ENCODE measurements at places on chromosomes 13 and 19.

DNA sequence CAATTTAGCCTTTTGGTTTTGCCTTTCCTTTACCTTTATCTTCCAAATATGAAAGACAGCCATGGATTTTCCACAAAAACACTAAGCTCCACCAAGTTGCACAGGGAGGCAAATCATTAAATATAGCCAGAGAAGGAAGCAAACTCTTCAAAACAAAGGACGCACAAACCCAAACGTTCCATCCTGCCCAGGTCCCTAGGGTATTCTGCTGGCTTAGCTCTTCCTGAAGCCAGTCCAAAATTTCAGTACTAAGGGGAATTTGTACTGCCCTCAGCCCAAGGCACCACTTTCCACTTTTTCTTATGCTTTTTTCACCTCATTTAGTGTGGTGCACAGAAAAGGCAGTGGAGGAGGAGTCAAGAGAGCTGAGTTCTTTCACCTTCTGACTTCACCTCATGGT, 169.9 kb downstream of the FLT1 start:
- DNase-seq = no peak

DNA sequence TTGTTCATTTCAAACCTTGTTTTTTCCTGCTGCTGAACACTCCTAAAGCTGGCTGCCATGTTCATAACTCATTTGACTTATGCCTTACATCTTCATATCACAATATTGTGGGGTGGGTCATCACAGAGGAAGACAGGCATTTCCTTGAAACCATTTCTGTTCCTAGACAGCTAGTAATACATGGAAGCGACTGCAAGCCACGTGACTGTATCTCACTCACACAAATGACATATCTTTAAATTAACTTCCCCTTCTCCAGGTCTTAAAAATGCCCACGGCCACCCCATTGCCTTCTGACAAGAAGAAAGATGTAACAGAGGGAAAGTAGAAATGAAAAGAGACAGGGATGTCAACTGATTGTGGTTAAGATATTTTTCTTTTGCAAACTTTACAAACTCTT, 236.8 kb downstream of the LMO7 start:
- no peak for DNase-seq

GRCh38 chr19:13150187-13150930, at the start of the genes IER2 and STX10:
Gene IER2 (plus strand): TSS chr19:13150411. CDS start chr19:13153187, 2,776 bp downstream.
Gene STX10 (minus strand): TSS chr19:13150375. CDS start chr19:13150173, 202 bp downstream.
- DNase-seq = peak; percentile 95

GRCh38 chr19:44451687-44452086, 3.4 kb upstream of the ZNF229 start:
- no peak for DNase-seq

- peak; percentile 49 for DNase-seq
Observed at GRCh38 chr19:49556412-49557398, 23.7 kb downstream of the NOSIP start.

- DNase-seq = no peak
Observed at GRCh38 chr13:110575322-110576069, 14.0 kb upstream of the RAB20 start.

DNA sequence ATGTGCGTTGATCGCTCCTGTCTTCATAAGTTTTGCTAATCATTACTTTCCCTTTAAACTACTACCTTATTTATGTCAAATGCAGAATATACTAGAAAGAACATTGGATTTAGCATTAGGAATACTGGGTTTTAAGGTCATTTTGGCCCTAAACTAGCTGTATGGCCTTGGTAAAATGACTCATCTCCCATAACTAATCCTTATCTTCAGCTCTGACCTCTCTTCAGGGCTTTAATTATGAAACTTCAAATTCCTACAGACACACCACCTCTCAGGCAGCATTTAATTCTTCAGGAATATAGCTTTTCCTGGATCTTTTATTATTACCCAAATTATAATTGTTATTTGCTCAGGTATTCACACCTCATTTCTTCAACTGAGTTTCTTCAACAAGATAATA, 121.2 kb downstream of the STARD13 start:
- DNase-seq = no peak
